Activated naive CD4-positive, alpha-beta T cell treated with anti-CD3 and anti-CD28 coated beads, Interleukin-2, amount 50 U/mL, for 72 hours (primary cell): ENCODE measurements at places on chromosomes 16 and 17.

GRCh38 chr17:36901506-36901905 lies 35.8 kb upstream of the LHX1 start:
- DNase-seq: no peak

- no peak for DNase-seq
Measured at GRCh38 chr16:83629426-83629825, 178.4 kb upstream of the HSBP1 start.

GRCh38 chr17:68134046-68134637 lies 98.6 kb downstream of the KPNA2 start:
- DNase-seq: no peak

GRCh38 chr17:38733282-38733981 lies 3.3 kb downstream of the CISD3 start:
- no peak for DNase-seq

- peak; percentile 85 for DNase-seq
Measured at GRCh38 chr17:64129765-64130558, at the start of gene ERN1. Gene ERN1, minus strand, starts transcription at chr17:64130144. Its CDS starts 115 bp downstream, at chr17:64130029.

- no peak for DNase-seq
Measured at GRCh38 chr17:75926456-75926855, 14.4 kb downstream of the FBF1 start.
